ENCODE measurements at places on chromosomes 16 and 17. TPM values are rescaled to one million over a fixed set of nuclear protein-coding genes. Genes with fewer than 3 reads are reported as not detected.
A peak's percentile ranks its signal among the peaks of the same experiment; 100 is the strongest.

- peak; percentile 42 for DNase-seq
Observed at GRCh38 chr16:81431554-81432353, 12.9 kb upstream of the CMIP start.

The CDH5 gene
- 1.2 TPM for total RNA-seq

The KREMEN2 gene
- total RNA-seq: 0.72 TPM

DNA sequence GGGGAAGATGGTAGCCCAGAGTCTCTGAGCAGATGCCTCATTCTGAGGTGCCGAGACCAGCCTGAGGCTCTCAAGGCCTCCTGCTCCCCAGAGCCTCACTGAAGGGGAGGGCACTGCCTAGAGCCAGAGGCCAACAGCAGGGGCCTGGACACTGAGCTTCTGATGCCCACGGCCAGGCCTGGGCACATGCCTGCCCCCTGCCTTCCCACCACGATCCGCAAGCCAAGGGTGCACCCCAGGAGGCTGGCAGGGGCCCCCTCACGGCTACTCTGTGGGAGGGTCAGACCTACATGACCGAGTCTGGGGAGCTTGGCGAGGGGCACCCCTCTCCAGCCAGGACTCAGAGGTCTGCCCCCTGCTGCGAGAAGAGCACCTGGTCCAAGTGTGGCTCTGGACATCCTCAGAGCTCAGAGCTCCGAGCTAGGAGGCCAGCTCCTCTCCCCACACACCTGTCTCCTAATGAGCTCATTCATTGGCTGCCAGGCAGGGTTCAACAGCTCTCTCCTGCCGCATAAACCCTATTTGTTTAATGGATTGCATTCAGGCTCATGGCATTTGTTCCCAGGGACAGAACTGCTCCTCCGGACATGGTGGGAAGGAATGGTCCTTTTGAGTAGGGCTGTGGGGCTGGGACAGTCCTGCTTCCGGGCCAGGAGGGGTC lies 13.9 kb downstream of the OTOP3 start:
- no peak for DNase-seq

The KCNH4 gene
- total RNA-seq: not detected

GRCh38 chr16:51166091-51166490 lies 15.0 kb upstream of the SALL1 start:
- no peak for DNase-seq

The OTOP2 gene
- total RNA-seq: not detected

GRCh38 chr16:54503856-54504219 lies 217.3 kb upstream of the IRX3 start:
- DNase-seq: no peak

- DNase-seq: no peak
Observed at GRCh38 chr16:14219983-14220382, 148.9 kb downstream of the MRTFB start.

- DNase-seq: no peak
Observed at GRCh38 chr16:55901566-55902217, 26.5 kb upstream of the CES5A start.

DNA sequence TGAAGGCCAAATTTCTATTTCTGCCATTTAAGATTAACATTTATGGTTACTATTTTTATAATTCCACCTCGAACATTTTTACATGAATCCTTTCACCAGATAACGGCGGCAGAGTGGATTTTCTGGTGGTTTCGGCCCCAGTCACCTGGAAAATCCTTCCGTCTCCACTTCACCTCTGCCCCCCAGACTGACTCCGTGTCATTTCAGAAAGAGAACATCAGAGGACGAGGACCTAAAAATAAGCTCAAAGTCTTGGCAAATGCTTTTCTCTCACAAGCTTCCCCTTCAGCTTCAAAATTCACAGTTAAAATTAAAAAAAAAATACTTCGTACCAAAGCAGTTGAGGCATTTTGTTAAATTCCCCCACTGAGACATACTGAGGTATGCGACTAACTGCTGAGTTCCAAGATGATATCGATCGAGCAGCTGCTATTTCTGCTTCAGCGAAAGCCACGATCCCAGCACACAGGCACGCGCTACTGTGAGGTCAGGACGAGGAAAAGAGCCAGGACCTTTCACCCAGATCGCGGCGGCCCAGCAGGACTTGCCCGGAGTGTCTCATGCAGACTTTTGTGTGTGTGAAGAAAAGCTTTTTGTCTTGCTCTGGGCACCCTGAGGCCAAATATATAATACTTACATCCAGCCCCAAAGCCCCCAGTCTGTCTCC lies 36.8 kb downstream of the ASPA start:
- no peak for DNase-seq

DNA sequence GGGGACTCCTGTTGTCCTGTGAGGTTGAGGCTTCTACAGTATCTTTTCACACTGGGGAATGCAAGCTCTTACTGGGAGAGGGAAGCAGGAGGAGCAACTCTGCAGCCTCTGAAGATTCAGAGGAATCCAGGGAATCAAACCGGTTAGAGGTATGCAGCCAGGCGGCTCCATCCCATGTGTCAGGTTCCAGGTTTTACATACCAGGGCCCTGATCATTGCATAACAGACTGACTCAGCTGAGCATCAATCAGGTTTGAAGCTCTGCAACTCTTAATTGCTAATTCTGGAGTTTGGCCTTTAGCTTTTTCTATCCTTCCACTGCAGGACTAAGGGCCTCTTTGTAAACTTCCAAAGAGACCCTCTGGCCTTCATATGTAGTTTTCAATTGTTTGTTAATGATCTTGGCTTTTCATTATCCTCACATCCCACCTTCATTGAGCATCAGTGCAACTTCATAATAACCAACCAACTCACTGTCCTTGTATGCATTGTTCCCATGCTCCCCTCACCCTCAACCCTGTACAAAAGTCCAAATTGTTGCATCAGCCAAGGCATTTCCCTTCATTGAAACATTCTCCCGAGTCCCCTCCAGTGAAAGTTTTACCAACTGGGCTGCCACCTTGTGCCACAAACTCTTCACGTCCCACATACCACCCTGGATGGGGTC lies 59.7 kb upstream of the DHX40 start:
- peak; percentile 41 for DNase-seq

DNA sequence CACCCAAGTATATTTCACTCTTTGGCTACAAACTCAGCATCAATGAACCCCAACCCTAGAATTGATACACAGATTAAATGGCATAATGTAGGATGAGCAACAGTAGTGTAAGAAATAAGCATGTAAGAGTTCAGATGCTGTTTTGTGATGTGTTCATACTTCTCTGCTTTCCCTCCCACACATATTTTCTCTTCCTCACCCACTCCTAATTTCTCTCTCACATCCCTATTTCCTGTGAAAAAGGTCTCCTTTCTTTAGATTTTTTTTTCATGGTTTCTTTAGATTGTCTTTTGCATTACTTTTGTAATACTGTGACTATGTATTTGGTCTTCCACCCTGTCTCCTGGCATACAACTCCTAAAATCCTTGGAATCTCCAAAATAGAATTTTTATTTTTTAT lies 21.7 kb downstream of the CREBBP start:
- no peak for DNase-seq

The PRSS8 gene
- 27.4 TPM for total RNA-seq

- DNase-seq: no peak
Observed at GRCh38 chr16:4384509-4384942, 12.9 kb downstream of the VASN start.

DNA sequence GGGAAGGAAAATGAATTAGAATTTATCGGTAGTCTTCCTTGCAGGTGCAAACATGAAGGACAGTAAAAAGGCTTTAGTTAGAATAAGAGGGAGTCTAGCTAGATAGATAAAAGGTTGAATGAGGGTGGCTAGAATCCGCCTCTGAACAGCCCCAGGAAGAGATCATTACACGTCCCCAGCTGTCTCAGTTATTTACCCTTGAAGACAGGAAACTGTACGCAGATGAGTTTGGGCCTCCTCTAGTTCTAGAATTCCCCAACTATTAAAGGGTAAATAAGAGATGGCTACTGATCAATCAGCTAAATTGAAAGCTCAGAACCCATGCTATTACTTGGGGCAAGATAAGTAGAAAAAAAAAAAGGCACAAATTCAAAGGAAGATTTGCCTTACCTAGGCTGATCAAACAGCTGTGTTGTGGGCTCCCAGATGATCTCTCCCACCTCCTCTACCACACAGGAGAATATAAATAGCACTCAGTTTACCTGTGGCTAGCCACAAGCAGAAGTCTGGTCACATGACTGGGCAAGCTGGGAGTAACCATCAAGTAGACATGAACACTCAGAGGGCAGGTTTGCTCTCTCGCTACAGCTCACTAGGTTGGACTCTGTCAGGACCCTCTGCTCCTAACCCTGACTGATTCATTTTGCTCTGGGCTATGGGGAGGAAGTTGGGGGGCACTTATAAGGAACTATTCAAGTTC lies 17.0 kb downstream of the FAM117A start:
- DNase-seq: no peak

The DBNDD1 gene
- total RNA-seq: 33.1 TPM

DNA sequence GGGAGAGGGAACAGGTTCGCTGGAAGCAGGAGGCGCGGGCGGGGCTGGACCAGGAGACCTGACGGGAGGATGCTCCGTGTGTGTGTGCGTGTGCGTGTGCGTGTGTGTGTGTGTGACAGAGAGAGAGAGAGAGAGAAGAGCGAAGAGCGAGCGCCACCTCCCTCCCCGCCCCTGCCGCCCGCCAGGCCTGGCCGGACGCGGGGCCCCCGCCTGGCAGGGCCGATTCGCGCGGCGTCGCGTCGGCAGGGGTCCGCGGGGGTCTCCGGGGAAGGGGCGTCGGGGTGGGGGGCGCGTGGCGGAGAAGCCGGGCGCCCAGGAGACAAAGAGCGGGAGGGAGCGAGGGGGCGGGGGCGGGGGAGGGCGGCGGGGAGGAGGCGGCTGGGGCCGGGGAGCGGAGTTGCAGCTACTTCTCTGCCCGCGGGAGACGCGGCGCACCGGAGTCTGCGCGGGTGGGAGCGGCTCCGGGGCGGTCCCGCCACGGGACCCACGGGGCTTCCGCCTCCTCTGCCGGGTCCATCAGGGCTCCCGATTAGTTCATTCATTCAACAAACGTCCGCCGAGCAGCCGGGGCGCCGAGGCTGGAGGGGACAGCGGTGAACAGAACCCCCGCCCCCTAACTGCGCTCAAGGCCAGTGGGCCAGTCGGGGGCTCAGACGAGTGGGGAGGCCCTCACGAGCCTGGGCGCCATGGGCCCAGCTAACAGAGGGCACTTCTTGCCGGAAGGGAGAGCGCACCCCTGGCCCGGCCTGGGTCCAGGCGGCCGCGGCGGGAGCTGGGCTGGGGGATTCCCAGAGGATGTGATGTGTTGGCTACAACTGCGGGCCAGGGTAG lies at the start of gene SAMD14:
Gene SAMD14, minus strand, starts transcription at position 433 of the 831 bp plus-strand sequence. CDS start 5,201 bp downstream, outside the sequence.
- no peak for DNase-seq

- DNase-seq: no peak
Observed at GRCh38 chr17:35048685-35049379, 14.7 kb downstream of the RFFL start.

The NPIPB13 gene
- 4.0 TPM for total RNA-seq

The PRAC2 gene
- total RNA-seq: not detected

The HOXB9 gene
- total RNA-seq: 83.8 TPM

DNA sequence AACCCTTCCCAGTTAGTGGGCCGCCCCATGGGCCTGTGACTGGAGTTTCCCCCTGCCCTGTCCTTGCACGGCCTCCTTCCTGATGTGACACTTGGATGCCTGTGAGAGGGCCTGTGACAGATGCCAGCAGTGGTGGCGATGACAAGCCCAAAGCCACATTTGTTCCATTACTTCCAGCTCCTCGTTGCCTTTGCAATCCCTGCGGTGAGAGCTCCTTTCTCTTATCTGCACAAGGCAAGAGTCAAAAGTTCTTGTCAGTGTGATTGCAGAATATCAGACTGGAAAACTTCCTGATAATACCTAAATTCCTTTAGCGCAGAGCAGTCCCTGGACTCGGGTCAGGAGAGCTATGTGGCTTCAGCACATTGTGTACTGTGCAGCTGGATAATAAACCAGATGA lies 54.4 kb upstream of the ARHGAP44 start:
- DNase-seq: no peak

Data from epithelial cell of proximal tubule (primary cell).